MM.1S (cell line): ENCODE measurements at places on chromosomes 7 and 10.

DNA sequence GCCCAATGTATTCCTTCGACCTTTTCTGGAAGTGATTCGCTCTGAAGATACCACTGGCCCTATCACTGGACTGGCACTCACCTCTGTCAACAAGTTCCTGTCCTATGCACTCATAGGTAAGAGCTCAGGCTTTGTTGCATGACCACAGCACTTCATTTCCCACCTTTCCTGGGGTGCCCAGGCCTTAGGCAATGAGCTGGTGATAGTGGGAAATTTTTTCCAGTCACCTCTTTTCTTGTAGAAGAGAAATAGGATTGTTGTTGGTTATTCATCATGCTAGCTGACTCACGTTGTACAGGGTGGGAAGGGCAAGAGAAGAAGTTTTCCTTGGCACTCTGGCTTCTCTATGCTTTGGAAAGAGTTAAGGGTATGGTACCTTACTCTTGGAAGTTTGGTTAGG, 51.4 kb upstream of the NFKB2 start:
- DNase-seq, result no peak

- DNase-seq, result no peak
These were observed 241.4 kb downstream of the TNS3 start for GRCh38 chr7:47340517-47340916.

DNA sequence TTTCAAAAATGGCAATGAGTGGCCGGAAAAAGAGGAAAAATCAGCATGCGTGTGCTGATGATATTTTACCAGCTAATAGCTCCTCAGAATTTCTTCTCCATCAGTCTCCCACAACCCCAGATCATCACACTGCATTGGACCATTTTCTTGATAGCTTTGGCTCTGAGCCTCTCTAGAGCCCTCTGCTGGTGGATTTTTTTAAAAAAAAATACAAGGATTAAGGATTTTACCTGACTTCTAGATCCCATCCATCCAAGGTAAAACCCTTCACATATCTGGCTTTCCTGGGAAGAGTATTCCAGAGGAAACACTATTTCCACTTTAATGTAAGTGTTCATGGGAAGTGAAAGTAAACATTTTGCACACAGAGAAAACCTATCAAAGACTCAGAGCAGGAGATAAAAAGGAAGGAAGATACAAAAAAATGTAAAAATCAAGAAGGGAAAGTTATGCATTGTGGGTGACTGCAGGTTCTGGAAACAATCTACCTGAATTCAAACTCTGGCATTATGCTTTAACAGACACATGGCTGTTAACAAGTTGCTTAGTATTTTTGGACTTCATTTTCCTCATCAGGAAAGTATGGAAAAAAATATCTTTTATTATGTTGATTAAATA, 380.9 kb downstream of the LRRTM3 start:
- peak; percentile 39 for DNase-seq

DNA sequence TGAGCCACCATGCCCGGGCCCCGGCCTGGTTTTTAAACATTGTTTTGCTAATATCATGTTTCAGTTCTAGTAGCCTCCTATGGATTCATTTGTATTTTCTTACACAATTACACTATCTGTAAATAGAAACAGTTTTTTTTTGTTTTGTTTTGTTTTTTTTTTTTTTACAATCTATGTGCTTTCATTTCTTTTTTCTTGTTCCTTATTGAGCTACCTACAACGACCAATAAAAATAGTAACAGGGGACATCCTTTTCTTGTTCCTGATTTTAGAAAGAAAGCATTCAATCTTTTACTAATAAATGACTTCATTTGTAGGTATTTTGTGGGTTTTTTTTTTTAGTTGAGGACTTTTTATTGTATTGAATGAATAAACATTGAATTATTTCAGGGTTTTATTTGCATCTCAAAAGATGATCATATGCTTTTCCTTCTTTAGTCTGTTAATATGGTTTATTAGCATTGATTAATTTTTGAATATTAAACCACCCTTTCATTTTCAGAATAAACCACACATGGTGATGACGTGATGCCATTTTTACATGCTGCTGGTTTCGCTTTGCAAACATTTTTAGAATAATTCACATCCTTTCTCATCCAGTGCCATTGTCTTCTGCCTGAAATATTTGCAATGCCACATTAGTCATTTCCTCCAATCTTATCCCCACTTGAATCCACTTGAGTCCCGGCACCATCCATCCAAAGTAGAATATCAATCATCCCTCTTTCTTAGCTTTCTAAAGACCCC, 18.1 kb upstream of the AKR1E2 start:
- peak; percentile 52 for DNase-seq

- no peak for DNase-seq
These were observed 29.3 kb upstream of the C10orf53 start for GRCh38 chr10:49649936-49650723.

DNA sequence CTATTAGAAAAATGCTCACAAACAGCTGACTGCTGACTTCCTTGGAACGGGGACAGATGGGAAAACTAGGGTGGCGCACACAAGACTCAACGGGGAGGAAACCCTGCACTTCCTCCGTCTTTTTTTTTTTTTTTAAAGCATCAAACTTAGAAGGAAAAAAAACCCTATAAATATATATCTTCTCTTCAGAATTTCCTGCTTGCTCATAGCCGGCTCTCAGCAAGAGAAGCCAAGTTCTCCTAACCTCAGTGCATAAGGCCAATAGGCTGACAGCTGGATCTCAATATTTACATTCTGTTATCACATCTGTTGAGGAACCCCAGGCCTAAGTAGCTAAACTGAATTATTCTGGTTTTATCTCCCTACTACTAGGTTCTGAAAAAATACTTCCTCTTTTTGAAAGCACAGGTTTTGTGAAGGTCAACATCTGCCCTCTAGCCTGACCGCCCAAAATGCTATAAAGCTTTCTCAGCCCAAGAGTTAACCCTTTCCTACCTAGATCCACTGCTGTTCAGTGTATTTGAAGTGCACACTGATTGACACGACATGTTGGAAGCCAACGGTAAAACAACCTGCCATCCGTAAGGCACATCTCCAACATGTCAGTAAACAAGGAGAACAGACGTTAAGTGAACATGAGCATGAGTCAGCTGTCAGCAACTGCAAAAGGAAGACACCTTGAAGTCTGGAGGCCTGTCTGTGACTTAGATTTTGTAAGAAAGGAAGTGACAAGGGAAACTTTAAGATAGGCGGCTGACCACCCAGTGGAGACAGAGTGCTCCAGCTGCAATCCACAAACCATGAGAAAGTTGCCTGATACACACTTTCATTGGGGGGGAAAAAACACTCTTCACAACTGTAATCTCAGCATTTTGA, 83.8 kb downstream of the EBLN1 start:
- DNase-seq, result peak; percentile 56

GRCh38 chr7:71470830-71471229, 338.9 kb downstream of the GALNT17 start:
- DNase-seq, result no peak

DNA sequence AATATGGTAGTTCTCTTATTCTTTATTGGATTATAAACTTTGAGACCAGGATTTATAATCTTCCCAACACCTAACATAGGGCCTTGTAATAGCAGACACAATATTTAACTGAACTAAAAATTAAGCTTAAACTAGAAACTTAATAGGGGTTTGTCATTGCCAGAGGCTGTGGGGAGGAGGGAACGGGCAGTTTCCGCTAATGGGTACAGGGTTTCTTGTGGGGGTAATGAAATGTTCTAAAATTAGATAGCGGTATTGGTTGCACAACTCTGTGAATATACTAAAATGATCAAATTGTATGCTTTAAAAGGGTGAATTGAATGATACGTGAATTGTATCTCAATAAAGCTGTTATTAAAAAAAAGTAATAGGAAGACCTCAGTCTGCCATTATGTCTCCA, 45.4 kb downstream of the NT5C2 start:
- no peak for DNase-seq

GRCh38 chr10:128324058-128324827, 198.0 kb upstream of the MKI67 start:
- DNase-seq, result peak; percentile 11

DNA sequence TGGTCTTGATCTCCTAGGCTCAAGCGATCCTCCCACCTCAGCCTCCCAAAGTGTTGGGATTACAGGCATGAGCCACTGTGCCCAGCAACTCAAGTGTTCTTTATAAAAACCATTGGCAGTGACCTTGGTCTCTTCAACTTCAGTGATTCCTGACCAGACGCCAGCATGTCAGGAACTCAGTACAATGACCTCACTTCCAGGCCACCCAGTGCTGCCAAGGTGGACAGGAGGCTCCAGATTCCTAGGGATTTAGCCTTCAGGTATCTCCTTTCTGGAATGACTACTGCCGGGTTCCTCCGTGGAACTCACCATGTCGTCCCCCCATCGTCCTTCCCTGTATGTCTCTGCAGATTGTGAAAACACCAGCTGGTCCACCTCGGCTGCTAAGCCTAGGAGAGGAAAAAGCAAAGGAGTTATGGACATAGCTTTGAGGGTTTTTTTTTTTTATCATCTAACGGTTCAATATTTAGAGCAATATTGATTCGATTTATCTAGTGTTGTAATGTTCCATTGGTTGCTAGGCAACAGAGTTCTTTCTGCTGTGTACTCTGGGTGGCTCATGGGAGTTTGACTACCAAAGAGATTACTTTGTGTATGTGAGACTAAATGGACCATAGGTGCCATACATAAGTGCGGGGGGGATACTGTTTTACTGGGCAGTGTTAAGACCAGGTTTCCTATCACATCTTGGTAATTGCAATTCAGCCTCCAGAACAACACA, 425.8 kb upstream of the AUTS2 start:
- DNase-seq, result no peak

- peak; percentile 92 for DNase-seq
These were observed 445.9 kb upstream of the LRRN3 start for GRCh38 chr7:110645060-110645459.

GRCh38 chr7:44307301-44307900, 18.0 kb downstream of the CAMK2B start:
- DNase-seq, result no peak

DNA sequence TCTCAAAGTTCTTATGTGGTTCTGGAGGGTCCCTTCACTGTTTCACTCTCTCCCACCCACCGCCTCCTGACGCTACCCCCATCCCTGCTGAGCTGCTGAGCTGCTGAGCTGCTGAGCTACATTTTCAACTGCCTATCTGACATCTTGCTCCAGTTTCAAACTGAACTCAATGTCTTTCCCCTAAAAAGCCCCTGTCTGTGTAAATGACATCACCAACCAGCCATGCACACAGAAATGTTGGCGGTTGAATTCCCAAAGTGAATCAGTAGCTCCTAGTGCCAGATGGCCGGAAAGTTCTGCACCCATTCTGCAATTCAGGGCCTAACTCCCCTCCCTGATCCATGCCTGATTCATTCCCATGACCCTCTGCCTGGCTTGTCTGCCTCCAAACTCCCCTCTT, 71.2 kb downstream of the WNT2 start:
- DNase-seq, result no peak

GRCh38 chr10:78616125-78616695, 452.6 kb upstream of the ZMIZ1 start:
- no peak for DNase-seq

DNA sequence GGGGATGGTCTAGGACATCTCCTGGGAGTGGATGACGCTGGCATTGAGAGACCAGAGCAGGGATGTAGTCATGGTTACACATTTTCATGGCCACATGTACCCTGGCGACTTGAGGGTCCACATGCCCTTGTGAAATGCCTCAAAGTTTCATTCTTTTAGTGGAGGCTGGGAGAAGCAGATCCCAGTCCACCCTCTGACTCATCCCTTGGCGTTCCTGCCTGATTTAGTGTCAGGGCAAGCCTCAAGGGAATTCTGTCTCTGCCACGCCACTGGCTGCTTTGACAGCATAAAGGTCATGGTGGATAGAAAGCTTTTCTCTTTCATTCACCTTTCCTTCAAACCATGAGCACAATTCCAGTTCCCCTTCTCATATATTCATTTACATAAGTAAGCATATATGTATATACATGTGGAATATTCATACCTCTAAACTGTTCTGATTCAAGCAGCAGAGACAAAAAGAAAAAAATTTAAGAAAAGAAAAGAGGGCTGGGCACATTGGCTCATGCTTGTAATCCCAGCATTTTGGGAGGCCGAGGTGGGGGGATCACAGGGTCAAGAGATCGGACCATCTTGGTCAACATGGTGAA, 21.8 kb upstream of the KIF5B start:
- DNase-seq, result no peak

DNA sequence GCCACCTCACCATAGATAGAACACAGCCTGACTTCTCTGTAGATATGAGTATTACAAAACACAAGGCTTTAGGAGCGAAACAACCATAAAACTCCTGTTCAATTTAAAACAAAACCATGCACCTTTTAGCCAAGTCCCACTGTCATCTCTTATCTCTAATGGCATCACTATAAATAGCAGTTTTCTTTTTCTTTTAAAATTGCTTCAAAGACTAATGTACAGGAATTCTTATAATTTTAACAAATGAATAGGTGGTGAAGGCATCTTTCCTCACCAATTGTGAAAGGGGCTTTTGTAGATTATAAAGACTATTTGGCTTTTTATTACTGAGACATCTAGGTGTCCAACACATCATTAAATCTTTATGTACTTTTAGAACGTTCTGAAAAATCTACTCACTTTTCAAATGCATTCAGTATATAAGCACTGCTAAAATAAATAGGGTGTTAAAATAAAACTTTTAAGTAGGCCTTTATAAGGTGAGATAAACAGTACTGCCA, 205.7 kb upstream of the GRM3 start:
- DNase-seq, result no peak

- DNase-seq, result no peak
These were observed 96.9 kb upstream of the PLXDC2 start for GRCh38 chr10:19719284-19719683.

DNA sequence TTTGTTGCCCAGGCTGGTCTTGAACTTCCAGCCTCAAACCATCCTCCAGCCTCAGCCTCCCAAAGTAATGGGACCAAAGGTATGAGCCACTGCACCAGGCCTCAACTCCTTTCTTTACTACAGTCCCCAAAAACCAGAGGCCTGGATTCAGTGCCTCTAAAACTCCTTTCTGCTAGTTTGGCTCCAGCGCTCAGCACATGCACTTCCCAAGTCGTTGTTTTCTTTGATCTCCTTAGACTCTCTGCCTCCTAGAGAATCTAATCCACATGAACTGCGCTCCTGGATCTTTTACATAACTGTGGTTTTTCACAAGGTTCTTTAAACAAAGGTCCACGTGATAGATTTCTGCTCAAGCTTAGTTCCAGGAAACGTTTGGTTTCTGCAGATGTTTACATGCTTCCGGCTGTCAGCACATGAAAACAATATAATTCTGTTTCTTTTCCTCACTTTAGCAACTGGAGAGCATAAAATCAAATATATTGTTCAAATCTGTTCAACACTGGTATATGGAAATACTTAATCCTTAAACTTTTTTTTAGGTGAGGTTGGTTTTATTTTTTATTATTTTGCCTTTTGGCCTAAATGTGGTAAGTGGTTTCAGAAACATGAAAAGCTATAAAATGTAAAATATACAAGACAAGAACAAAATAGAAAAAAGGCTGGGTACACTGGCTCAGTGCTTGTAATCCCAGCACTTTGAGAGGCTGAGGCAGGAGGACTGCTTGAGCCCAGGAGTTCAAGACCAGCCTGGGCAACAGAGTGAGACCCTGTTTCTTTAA, 270.5 kb upstream of the MKLN1 start:
- peak; percentile 89 for DNase-seq

GRCh38 chr10:67670401-67670800, 25.6 kb downstream of the CTNNA3 start:
- no peak for DNase-seq

- no peak for DNase-seq
These were observed 112.1 kb downstream of the CUL2 start for GRCh38 chr10:34978080-34978479.
